ENCODE measurements at places on chromosomes 11 and 22.

GRCh38 chr11:76276046-76276780 lies 69.9 kb upstream of the WNT11 start:
- DNase-seq, result no peak

GRCh38 chr11:99531468-99531867 lies 510.7 kb downstream of the CNTN5 start:
- DNase-seq, result no peak

DNA sequence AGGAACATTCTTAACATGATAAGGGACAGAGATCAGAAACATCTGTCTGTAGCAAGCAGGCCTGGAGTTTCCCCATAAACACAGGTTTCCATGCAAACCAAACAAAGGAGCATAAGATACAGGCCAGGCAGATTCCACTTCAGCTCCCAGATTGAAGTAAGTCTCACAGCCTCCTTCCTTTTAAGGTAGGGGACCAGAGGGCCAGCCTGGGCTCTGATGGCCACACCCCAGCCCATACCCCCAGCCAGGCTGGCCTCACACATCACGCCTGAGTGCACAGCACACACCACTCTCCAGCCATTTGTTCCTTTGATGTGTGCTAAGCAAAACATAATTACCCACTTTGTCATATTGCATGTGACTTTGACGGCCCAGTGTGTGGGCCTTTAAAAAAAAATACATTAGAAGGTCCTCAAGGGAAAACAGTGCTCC lies 518.7 kb downstream of the NTM start:
- no peak for DNase-seq

DNA sequence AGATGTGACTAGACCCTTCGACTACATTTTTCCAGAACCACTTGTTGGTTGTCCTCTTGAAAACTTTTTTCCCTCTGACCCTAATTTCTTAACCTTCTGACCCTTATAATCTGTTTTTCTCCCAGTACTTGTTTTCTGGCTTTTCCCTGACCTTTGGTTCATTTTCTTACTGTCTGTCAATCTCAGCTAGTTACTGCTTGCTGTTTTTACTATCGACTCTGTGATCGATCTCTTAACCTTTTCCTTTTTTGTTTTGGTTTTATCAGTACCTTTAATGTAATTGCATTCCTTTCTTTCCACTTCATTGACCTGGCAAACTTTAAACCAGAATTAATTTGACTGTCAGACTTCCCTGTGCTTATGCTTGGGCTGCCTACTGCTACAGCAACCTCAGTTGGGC lies 92.8 kb downstream of the DDX10 start:
- no peak for DNase-seq

DNA sequence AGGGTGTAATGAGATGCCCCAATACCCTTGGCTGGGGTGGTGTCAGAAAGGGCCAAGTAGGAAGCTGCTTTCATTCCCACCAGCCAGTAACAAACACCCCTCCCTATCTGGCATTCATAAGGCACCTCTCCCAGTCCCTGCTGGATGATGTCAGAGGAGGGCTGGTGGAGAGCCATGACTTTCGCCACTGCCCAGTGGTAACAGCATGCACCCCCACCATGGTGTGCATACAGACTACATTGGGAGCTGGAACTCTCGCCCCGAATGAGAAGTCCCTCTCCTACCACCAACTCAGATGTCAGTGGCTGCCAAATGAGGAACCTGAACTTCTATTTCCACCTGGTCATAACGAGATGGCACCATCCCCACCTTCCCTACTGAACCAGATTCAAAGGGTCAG lies 73.3 kb downstream of the SGSM3 start:
- DNase-seq, result no peak

- DNase-seq, result no peak
Observed at GRCh38 chr11:6303661-6304060, 16.6 kb downstream of the CAVIN3 start.

DNA sequence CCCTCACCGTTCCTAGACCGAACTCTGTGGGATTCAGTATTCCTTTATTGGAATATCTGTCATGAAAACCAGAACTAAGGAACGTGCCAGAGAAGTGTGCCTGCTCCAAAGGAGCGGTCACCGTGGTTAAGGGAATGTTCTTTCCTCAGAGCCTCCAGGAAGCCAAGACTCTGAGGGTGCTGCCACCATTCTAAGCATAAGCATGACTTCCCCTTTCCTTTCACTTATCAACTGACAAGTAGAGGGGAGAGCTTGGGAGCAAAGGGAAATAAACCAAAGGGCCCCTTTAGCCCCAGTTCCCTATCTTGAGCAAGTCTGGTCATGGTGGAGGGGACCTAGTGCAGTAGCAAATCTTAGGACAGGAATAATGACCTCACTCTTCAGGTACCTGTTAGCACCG lies 26.8 kb downstream of the CTR9 start:
- no peak for DNase-seq

GRCh38 chr22:25083807-25084200 lies 115.9 kb upstream of the CRYBB3 start:
- no peak for DNase-seq

- no peak for DNase-seq
Observed at GRCh38 chr11:33013755-33014154, 1.9 kb upstream of the DEPDC7 start.

DNA sequence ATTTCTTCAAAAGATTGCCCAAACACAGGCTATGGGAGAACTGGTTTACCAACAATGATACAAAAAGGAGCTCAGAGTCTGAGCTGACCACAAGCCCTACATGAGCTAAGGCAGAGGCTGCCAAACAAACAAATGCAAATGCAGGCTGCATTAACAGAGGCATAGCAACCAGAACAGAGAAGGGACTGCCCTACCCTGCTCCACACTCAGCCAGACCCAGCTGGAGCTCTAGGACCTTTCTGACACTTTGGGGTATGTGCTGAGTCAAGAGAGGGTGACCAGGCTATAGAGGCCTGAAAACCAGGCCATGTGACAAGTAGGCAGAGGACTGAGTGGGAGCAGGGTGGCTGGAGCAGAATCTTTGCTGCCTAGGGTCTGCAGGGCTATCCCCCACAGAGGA lies 17.8 kb upstream of the P2RY2 start:
- no peak for DNase-seq

- no peak for DNase-seq
Observed at GRCh38 chr22:17443405-17444203, 74.3 kb downstream of the CECR2 start.

GRCh38 chr11:45886816-45887520 lies 1.5 kb downstream of the MAPK8IP1 start:
- DNase-seq, result no peak

DNA sequence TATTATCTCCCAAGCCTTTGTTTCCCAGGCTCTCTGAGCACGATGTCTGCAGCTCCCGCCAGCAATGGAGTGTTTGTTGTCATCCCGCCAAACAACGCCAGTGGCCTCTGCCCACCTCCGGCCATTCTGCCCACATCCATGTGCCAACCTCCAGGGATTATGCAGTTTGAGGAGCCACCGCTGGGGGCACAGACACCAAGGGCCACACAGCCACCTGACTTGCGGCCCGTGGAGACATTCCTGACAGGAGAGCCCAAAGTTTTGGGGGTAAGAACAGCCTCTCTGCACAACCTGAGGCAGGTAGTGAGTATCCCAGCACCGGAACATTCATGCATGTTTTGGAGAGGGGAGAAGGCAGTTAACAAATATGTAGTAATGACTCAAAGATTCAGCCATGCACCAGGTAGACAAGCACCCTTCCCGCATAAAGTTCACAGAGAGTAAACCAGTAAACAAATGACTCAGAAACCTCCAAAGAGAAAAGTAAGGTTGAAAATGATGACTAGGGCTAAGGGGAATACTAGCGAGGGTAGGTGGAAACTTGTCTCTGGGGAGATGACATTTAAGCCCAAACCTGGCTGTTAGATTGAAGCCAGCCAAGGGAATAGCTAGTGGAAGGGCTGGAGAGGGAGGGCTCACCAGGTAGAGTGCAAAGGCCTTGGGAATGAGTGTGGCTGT lies 7.2 kb downstream of the MS4A15 start:
- DNase-seq, result no peak

DNA sequence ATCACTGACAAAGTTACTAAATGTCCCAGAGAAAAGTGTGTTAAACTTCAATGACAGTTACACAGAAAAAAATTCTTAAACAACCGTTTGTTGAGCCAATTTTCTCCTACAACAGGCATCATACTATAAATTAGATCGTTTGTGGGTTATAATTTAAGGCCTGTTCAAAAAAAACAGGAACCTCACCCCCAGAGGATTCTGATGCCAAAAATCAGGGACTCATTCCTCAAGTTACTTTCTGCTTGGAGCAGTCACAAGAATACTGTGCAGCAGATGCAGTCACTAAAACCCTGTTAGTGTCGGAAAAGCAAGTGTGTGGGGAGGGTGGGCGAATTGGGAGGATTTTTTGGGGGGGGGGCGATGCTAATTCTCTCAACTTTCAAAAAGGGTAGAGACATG lies 657 bp downstream of the CWC15 start:
- no peak for DNase-seq

DNA sequence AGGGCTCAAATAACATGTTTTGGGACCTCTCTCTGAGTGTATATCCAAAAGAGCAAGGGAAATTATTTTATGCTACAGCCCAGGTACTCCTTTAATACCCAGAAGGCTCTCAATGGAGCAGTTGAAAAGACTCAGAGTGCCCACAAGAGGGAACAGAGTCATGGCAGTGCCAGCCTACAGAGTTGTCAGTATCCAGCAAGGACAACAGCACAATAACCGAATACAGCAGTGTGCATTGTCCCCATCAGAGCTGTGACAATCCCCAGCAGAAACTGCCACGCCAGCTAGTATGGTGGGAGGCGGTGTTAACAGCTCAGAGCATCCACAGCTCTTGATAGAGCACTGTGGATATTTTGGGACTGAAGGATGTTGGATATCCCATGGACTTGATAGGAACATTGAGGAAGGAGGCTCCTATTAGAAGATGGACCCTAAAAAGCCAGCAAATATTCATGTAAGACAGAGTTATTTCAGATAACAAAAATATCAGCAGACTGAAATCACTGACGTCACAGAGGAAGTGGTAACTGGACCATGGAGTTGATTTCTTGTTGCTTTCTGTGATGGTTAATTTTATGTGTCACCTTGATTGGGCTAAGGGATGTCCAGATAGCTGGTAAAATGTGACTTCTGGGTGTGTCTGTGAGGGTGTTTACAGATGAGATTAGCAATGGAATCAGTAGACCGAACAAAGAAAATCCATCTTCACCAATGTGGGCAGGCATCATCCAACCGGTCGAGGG lies 17.7 kb upstream of the PAFAH1B2 start:
- peak; percentile 69 for DNase-seq

DNA sequence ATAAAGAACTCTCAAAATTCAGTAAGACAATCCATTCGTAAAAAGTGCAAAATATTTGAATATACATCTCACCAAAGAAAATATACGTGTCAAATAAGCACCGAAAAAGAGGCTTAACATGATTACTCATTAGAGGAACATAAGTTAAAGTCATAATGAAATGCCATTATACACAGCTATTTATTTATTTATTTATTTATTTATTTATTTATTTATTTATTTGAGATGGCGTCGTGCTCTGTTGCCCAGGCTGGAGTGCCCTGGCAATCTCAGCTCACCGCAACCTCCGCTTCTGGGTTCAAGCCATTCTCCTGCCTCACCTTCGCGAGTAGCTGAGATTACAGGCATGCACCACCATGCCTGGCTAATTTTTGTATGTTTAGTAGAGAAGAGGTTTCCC lies 203.6 kb upstream of the UBASH3B start:
- DNase-seq, result no peak

GRCh38 chr22:44180706-44181032 lies at the start of gene PARVG:
TSS of gene PARVG (plus strand) at chr22:44180925. CDS start at chr22:44183330, 2,405 bp downstream.
- DNase-seq, result no peak

GRCh38 chr11:33480626-33481025 lies 220.0 kb downstream of the C11orf91 start:
- DNase-seq, result no peak

GRCh38 chr22:50274311-50274710 lies 4.1 kb upstream of the MAPK11 start:
- peak; percentile 36 for DNase-seq

DNA sequence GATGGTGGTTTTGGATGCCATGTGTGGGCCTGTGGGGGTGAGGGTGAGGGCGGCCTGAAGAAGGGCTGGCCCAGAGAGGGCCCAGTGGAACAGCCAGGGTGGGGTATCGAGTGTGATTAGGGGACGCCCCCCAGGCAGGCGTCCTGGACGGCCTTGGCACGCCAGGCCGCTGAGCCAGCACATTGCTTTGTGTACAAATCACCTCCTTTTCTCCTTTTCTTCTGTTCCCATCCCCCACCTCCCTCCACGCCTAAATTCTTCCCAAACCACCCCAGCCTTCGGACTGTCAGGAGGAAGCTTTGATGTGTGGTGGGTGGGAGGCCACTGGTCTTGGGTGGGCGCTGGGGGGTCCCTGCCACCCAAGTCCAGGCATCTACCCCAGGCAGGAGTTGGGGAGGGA lies 7.8 kb upstream of the CD248 start:
- no peak for DNase-seq

DNA sequence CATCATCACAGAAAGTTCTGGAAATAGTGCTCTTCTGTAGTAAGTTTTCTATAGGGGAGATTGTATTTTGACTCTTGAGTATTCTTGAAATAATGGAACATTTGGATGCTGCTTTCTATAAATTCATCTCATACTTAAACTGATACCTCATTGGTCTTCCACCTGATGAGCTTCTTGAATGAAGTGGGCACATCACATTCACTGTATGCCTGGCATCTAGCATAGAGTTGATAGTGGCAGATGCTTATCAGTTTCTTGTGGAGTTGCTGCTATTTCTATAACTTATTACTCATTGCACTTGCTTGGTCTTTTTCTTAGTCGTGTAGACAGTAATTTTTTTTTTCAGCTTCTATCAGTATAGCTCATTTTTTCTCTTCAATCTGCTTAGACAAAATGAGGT lies 5.4 kb downstream of the ATXN10 start:
- no peak for DNase-seq

DNA sequence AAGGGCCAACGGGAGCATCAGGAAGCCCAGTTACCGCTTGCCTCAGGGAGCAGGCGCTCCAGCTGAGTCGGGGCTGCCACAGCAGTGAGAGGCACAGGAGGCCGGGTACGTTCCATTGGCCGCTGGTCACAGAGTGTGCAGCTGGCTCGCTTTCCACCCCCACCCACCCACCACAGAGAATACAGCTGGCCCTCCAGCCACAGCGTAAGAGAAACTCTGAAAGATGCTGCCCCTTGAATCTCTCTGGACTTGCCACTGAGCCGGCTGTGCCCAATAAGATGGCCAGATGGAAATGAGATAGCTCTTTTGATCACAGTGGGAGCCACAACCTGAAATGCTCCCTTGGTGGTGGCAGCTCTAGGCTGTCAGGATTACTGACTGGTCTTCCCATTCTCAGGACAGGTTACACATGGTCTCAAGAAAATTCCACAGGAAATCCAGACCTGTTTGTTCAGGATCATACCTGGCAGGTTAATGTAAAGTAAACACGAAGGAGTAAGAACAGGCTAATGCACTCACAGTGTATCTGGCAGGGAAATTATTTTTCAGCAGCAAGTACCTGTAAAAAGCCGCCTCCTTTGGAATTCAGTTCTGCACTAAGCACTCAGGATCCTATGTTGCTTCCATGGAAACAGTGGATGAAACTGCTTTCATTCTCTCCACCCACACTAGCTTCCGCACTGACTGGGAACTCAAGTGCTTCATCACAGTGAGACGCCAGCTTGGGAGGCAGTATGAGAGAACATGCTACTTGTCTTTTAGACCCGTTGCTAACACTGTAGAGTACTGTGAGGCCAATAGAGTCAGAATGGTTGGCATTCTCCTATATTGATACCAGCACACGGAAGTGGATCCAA lies 16.5 kb downstream of the SIAE start:
- DNase-seq, result peak; percentile 58

GRCh38 chr11:117806846-117807245 lies 9.8 kb upstream of the DSCAML1 start:
- DNase-seq, result no peak

Data from anterior cingulate cortex (tissue), 58 donors.